ENCODE measurements at places on chromosomes 16 and 17. TPM values are rescaled to one million over a fixed set of nuclear protein-coding genes. Genes with fewer than 3 reads are reported as not detected.

CHAD gene
- not detected for total RNA-seq

GPRC5B gene
- 35.6 TPM for total RNA-seq

RNF222 gene
- not detected for total RNA-seq

ACSM3 gene
- 3.8 TPM for total RNA-seq

TMEM92 gene
- total RNA-seq = 16.1 TPM

PLEKHG4 gene
- total RNA-seq = 15.3 TPM

PCGF2 gene
- total RNA-seq = 36.0 TPM

HSD17B1 gene
- total RNA-seq = 1.6 TPM

AIPL1 gene
- not detected for total RNA-seq

NME4 gene
- total RNA-seq = 418 TPM

MYCBPAP gene
- total RNA-seq = 0.63 TPM

DHRS7C gene
- total RNA-seq = not detected

IRX3 gene
- total RNA-seq = 5.8 TPM

COTL1 gene
- 531 TPM for total RNA-seq

OTOA gene
- 0.10 TPM for total RNA-seq

CNTROB gene
- 39.8 TPM for total RNA-seq

ARL5C gene
- not detected for total RNA-seq

OR1A1 gene
- total RNA-seq = not detected

TBC1D26 gene
- 0.07 TPM for total RNA-seq

KREMEN2 gene
- 2.5 TPM for total RNA-seq

PDILT gene
- total RNA-seq = not detected

ADCY9 gene
- total RNA-seq = 6.4 TPM

ICAM2 gene
- total RNA-seq = not detected

CA5A gene
- total RNA-seq = not detected

MT1G gene
- not detected for total RNA-seq

KRT34 gene
- total RNA-seq = 0.52 TPM

GNGT2 gene
- total RNA-seq = 1.1 TPM

CCL8 gene
- total RNA-seq = not detected

NPIPA3 gene
- total RNA-seq = 1.9 TPM

FAM83G gene
- 33.1 TPM for total RNA-seq

C16orf74 gene
- 11.3 TPM for total RNA-seq

PRKCB gene
- 0.15 TPM for total RNA-seq

G6PC1 gene
- total RNA-seq = not detected

VAC14 gene
- total RNA-seq = 32.8 TPM

C1QL1 gene
- 28.1 TPM for total RNA-seq

ZNF205 gene
- 14.4 TPM for total RNA-seq

WSCD1 gene
- 2.9 TPM for total RNA-seq

SPATA32 gene
- total RNA-seq = 0.17 TPM

TRIM25 gene
- total RNA-seq = 57.5 TPM

FMNL1 gene
- total RNA-seq = 33.5 TPM

CLEC18C gene
- total RNA-seq = 0.08 TPM

CTRL gene
- 1.5 TPM for total RNA-seq

SYNGR3 gene
- total RNA-seq = 7.6 TPM

PTX4 gene
- total RNA-seq = not detected

DNAH3 gene
- 0.11 TPM for total RNA-seq

SLC5A11 gene
- 0.46 TPM for total RNA-seq

KRTAP4-9 gene
- not detected for total RNA-seq

ABCC6 gene
- 0.99 TPM for total RNA-seq

ZNF778 gene
- total RNA-seq = 8.3 TPM

Data from A549 treated with Hydrocortisone at 1 μM for 4 hours (cell line).